CD8-positive, alpha-beta memory T cell (primary cell): ENCODE measurements at places on chromosomes 1 and 21. TPM values are rescaled to one million over a fixed set of nuclear protein-coding genes. Genes with fewer than 3 reads are reported as not detected.

GRCh38 chr1:22739648-22740385, 29.2 kb downstream of the EPHB2 start:
- H3K4me1 ChIP-seq: no peaks in the 10 kb centered on the region
- no peaks in the 10 kb centered on the region for H3K36me3 ChIP-seq
- H3K27ac ChIP-seq: no peak overlapping the region
- no peaks in the 10 kb centered on the region for H3K27me3 ChIP-seq

DNA sequence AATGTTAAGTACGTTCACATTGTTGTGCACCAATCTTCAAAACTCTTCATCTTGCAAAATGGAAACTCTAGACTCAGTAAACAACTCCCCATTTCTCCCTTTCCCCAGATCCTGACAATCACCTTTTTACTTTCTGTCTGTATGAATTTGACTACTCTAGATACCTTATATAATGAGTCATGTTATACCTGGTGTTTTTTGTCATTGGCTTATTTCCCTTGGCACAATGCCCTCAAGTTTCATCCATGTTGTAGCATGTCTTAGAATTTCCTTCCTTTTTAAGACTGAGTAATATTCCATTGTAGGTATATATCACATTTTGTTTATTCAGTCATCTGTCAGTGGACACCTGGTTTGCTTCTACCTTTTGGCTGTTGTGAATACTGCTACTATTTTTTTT, 399.5 kb downstream of the LMO4 start:
- H3K4me3 ChIP-seq: no peak overlapping the region
- no peaks in the 10 kb centered on the region for H3K4me1 ChIP-seq
- no peaks in the 10 kb centered on the region for H3K36me3 ChIP-seq
- H3K27ac ChIP-seq: no peak overlapping the region

GRCh38 chr21:30138483-30138882, 28.1 kb downstream of the CLDN17 start:
- H3K27ac ChIP-seq: no peak overlapping the region
- no peak overlapping the region for H3K4me3 ChIP-seq
- no peaks in the 10 kb centered on the region for H3K4me1 ChIP-seq

DNA sequence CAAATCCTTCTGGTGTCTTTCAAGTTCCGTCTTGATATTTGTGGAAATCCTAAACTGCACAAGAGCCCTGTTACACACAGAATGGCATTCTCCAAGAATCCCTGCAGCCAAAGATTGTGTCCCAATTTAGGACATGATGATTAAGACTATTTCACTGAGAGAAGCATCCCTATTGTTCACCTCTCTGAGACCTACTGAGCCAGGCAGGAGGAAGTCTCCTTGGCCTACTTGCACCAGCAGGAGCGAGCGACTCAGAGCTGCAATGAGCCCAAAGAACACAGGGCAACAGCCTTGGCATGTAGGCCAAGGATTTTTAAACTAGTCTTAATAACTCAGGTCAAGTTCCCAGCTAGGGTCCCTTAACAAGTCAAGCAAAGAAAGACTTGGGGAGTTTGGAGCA, 79.4 kb upstream of the RUNX1 start:
- H3K27me3 ChIP-seq: no peaks in the 10 kb centered on the region
- H3K27ac ChIP-seq: no peak overlapping the region
- no peak overlapping the region for H3K4me3 ChIP-seq
- no peaks in the 10 kb centered on the region for H3K4me1 ChIP-seq
- no peak for DNase-seq
- no peaks in the 10 kb centered on the region for H3K36me3 ChIP-seq

- no peak for DNase-seq
- H3K27ac ChIP-seq: no peak overlapping the region
- H3K36me3 ChIP-seq: no peaks in the 10 kb centered on the region
- no peaks in the 10 kb centered on the region for H3K27me3 ChIP-seq
- no peaks in the 10 kb centered on the region for H3K4me1 ChIP-seq
Measured at GRCh38 chr1:157450106-157450505, 102.2 kb downstream of the FCRL5 start.

GRCh38 chr1:156384658-156385057, 15.6 kb downstream of the RHBG start:
- no peaks in the 10 kb centered on the region for H3K36me3 ChIP-seq
- H3K4me3 ChIP-seq: no peak overlapping the region
- no peak overlapping the region for H3K27ac ChIP-seq
- H3K4me1 ChIP-seq: peaks cover 6% of the 10 kb centered on the region
- H3K27me3 ChIP-seq: no peaks in the 10 kb centered on the region
- DNase-seq: no peak

- peaks cover 24% of the 10 kb centered on the region for H3K4me1 ChIP-seq
- H3K36me3 ChIP-seq: peaks cover 27% of the 10 kb centered on the region
- no peaks in the 10 kb centered on the region for H3K27me3 ChIP-seq
- H3K4me3 ChIP-seq: peak overlapping the region; percentile 64
Measured at GRCh38 chr1:154962156-154962749, 671 bp upstream of the PYGO2 start.

DNA sequence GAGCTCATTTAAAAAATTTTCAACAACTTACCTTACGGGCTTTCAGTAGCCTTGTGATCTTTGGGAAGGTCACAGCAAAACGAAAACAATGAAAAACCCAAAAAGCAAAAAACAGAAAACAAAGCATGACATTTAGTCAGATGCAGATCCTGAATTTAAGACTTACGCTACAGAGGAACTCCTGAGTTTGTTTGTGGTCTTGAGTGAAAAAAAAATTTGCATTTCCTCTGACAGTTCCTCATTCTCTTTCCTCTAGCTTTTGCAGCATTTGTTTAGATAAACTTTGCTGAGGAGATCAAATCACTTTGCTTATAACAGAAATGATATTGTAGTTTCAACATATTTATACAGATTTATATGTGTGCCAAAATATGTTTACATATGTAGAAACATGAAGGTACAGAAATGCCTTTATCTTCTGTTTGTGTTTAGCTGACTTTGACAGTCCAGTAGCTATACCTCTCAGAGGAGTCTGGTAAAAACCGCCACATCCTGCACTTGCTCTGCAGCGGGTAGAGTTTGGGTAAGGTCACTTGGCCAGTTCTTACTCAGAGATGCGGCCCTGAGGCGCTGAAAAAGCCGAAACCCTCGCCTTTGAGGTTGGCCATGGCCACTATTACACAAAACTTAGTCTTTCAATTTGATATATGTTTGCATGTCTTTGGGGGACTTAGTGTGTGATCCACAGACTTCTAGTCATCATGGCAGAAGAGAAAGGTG, 142.5 kb downstream of the TNR start:
- no peak overlapping the region for H3K4me3 ChIP-seq
- no peaks in the 10 kb centered on the region for H3K36me3 ChIP-seq
- no peak overlapping the region for H3K27ac ChIP-seq
- no peaks in the 10 kb centered on the region for H3K27me3 ChIP-seq

The CELA2B gene
- not detected for total RNA-seq

The RHBDL2 gene
- not detected for total RNA-seq

The FCRLA gene
- not detected for total RNA-seq

The ARMH1 gene
- 33.3 TPM for total RNA-seq

The ESPN gene
- total RNA-seq: 0.60 TPM
